Kidney epithelial cell (primary cell): ENCODE measurements at places on chromosomes 16 and 17. TPM values are rescaled to one million over a fixed set of nuclear protein-coding genes. Genes with fewer than 3 reads are reported as not detected.

Gene EPX
- total RNA-seq, result not detected in 2 replicates

Gene FBXO47
- total RNA-seq, result not detected in 2 replicates

Gene CMTM2
- total RNA-seq, result 0.54 and 1.4 TPM in 2 replicates

GRCh38 chr16:54356391-54356790 lies 69.8 kb upstream of the IRX3 start:
- no peak for DNase-seq

Gene ARHGAP27
- 36.4 and 51.6 TPM in 2 replicates for total RNA-seq

Gene DNAH9
- total RNA-seq, result 0.08 and 0.21 TPM in 2 replicates

Gene CLEC3A
- not detected in 2 replicates for total RNA-seq

DNA sequence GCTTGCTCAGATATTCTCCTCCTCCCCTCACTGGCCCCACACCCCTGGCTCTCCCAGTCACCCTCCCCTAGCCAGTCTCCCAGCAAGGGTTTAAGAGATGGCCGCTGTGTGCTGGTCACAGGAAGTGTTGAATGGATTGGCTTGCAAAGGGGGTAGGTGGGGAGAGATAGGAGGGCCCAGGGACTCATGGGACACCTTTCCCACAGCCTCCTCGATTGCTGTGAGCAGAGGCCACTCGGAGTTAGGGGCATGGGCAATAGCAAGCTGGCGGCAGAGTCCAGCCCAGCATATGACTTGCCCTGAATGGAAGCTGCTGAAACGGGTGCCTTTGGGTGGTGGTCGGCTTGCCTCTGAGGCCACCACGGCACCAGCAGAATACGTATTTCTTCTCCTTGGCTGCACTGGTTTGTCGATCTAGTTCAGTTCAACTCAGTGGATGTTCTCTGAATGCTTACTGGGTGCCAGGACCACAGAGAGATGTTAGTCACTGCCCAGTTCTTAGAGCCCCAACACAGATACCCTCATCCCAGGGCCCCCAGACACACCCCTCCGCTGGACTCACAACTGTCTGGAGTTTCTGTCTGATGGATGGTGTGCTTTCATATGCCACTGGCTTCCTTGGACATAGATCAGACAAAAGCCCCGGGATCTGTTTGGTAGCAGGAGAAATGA lies 6.0 kb downstream of the WFIKKN2 start:
- no peak for DNase-seq

GRCh38 chr17:21304091-21304490 lies 19.6 kb downstream of the MAP2K3 start:
- no peak for DNase-seq

DNA sequence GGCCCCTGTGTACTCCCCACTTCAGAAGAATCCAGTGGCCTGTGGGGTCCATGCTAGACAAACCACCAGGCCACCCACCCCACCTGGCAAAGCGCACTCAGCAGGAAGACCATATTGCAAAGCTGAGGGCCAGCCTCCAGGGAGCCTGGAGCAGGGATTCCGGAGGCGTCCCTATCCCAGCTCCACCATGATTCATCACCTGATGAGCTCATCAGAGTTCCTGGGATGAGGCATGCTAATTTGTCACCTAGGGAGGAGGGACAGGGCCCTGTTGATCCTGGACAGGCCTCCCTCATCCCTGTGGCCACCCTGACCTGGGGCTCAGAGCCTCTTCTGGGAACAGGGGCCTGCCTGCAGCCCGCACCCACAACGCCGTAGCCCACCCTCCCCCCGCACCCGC lies 131.6 kb upstream of the PLCG2 start:
- peak; percentile 56 for DNase-seq

DNA sequence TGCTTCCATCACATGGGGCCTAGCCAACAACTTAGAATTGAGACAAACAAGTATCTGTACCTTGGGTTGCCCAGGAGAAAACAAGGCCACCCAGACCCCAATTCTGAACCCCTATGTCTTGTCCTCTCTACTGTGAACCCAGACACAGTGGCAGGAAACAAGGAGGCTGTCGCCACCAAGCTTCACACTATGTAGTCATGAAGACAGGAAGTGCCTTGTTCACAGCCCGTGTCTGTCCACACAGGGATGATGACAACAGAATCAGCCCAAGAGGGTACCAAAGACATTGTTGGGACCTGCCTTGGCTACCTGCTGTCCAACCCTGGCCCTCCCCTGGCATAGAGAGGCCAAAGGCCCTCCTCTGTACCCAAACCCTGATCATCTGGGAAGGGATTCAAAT lies 84.8 kb downstream of the CDYL2 start:
- no peak for DNase-seq

GRCh38 chr17:13283606-13284005 lies 265.8 kb upstream of the ELAC2 start:
- no peak for DNase-seq

Gene WNT9B
- not detected in 2 replicates for total RNA-seq

GRCh38 chr16:70432356-70432722 lies 6.6 kb downstream of the ST3GAL2 start:
- no peak for DNase-seq

DNA sequence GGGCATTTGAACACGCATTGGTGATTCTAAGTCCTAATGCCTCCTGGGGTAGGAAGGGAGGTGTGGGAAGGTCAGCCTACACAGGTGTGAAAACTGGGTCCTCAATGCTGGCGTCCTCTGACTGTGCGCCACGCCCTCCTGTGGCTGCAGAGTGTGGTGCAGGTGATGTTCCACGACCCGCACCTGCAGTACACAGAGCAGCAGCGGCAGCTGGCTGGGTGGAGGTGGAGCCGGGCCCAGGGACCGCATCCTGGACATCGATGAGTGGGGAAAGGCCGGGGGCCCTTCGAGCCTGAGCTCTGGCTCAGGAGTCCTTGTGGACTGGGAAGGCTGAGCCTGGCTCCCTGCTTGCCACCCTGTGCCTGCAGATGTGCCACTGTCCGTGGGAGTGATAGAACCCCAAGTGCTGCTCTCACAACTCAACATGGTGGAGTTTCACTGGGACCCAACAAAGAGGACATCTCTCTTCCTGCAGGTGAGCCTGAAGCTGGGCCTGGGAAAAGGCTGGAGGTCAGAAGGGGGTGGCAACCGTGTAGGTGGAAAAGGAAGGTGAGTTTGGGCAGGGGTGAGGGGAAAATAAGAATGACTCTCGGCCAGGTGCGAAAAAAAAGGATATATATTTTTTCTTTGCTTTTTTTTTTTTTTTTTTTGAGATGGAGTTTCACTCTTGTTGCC lies 14.0 kb upstream of the STAC2 start:
- DNase-seq, result no peak

DNA sequence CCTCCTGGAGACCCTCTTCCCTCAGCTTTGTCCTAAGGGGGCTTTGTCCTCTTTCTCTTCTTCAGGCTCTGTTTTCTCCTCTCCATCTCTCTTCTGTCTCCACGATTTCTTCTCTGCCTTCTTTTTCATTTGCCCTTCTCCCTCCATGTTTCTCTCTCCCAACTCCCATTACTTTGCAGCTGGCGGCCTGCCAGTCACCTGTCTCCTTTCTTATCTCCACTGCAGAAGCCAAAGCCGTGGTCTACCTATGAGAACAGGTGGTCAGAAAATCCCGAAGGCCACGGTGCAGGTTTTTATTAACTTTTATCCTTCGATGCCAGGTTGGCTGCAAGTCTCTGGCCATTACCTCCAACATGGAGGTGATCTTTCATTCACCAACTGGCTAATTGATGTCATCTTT lies 45.1 kb downstream of the FZD2 start:
- DNase-seq, result no peak

DNA sequence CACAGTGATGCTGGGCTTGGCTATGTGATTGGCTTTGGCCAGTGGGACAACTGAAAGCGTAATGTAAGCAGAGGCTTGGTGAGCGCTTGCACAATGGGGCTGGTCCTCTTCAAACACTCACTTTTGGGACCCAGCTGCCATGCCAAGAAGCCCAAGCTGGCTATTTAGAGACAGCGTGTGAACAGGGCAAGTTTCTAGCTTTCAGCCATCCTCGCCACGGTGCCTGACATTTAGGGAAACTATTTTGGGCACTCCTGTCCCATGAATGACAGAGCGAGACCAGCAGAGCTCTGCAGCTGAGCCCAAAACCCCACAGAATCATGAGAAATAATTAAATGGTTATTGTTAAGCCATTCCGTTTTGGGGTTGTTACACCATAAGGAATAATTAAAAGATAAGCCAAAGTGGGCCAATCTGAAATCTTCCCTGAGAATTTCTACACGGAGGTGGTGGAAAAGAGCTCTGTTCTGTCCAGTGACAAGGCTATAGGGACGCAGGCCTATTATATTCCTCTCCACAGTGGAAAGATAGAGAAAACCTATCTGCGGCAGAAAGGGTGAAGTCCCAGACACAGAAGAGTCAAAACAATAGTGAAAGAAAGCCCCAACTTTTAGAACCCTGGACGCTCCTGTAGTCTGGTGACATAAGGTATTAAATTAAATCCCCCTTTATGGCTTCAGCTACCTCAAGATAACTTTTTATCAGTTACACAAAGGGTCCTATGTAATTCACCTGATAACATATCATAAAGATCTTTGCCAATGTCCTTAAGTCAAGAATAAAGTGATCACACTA lies 10.8 kb upstream of the RPRML start:
- DNase-seq, result no peak

DNA sequence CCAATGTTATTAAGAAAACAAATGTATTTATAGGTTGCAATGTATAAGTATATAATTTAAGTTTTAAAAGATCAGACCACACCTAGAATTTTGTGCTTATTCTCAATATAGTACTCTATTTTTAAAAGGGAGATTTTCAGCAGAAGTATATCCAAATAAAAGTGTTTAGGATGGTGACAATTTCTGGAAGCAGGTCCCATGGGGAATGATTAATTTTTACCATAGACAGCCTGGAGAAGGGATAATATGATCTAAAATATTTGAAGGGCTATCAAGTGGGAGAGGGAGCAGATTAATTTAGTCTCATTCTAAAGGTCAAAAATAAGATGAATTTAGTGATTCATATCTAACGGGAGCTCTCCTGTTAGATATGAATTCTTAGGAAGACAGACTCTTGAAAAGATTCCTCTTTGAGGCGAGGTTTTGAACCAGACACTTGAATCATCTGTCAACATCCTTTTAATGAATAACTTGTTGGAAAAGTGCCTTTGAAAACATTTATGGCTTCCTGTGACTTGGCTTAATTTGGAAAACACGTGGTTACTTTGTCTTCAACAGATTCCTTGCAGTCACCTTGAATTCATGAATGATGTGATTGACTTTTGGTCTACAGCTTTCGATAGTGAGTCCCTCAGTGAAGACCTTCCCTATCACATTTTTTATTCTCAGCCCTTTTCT lies 29.3 kb upstream of the SMIM36 start:
- peak; percentile 64 for DNase-seq

DNA sequence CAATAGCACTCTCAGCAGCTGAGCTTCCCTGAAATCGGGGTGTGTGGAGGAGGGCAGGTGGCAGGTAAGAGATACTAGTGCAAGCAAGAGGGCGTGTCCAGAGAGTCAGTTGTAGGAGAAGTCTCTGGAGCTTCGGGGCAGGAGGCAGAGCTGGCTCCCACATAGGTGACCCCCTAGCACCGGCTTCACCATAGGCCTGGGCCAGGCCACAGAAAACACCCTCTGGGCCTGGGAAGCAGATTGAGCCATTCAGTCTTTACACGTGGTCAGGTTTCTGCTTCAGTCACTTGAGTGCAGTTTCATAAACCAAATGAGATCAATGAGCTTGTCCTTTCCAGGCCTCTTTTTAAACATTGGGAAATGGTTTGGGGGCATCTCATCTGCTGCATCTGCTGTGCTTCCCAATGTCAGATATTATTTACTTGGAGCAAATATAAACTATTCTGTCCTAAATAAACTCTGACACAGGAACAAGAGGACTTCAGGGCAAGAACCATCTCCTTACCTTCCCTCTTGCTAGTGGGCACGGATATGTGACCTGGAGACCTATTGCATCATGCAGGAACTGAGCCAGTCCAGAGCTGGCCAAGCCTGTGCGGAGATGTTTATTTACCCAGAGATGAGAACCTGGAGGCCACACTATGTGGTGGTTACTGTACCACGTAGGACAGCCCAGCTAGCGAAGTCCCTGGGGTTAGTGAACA lies 16.1 kb downstream of the CCR7 start:
- peak; percentile 37 for DNase-seq

Gene TNFRSF17
- not detected in 2 replicates for total RNA-seq

- no peak for DNase-seq
Observed at GRCh38 chr16:49454426-49455180, 81.0 kb downstream of the C16orf78 start.

DNA sequence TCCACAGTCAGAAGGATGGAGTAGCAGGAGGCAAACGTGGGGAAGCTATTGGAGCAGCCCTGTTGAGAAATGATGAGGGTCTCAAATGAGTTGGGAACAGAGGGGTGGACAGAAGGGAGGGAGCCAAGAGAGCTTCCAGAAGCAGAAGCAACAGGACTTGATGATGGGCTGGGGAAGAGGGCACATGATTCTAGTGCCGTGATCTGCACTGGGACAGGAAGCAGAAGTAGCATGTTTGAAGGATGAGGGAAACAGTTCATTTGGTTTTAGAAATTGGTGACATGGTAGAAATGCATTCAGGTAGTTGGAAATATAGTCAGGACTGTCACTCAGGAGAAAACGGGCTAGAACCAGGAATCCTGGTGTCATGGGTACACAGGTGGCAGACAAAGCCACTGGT lies 19.4 kb downstream of the EMP2 start:
- no peak for DNase-seq

GRCh38 chr16:68149596-68149995 lies 64.4 kb downstream of the NFATC3 start:
- DNase-seq, result no peak

- DNase-seq, result no peak
Observed at GRCh38 chr16:73572135-73572828, 524.4 kb upstream of the ZFHX3 start.

Gene CASKIN1
- 0.07 and 0.08 TPM in 2 replicates for total RNA-seq

GRCh38 chr16:82655072-82655714 lies 28.4 kb downstream of the CDH13 start:
- DNase-seq, result peak; percentile 82

Gene ABI3
- 0.41 and 0.42 TPM in 2 replicates for total RNA-seq

Gene OR4D1
- not detected in 2 replicates for total RNA-seq

DNA sequence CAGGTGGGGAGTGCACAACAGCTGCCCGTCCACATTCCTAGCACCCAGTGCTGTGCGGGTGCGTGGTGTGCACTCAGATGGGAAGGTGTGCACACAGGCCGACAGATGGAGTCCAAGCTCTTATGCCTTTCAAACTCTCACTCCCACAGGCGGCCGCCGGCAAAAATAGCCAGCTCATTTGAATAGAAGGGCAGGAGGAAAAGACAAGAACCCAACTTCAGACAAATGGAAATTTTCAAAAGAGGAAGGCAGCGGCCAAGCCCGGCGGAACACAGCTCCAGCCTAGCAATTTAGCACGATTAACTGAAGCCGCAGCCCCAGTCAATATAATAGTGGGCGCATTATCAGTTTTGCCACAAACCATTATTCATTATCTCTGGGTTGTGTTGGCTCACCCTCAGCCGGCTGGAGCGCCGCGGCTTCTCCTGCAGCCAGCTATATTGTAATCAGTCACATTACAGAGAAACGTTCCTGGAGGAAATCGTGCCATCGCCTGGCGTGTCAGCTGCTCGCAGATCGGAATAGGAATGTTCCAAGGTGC lies 103.9 kb upstream of the SEC14L1 start:
- DNase-seq, result no peak
